ENCODE measurements at places on chromosomes 11 and 22.

DNA sequence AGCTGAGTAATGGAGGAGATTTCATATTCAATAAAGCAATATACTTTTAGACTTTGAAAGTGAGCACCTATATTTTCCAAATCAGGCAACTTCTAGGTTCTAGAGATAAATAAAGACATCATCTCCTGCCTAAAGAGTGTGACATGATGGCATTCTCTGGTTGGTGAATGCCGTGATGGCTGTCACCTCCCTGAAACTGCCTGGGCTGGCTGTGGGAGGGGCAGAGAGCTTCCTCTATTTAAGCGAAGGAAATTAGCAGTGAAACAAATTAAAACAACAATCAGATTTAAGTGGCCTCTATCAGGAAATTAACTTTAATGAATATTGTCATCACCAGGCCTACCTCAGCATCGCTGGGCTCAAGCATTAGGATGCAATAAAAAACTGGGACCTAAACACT is 113.9 kb downstream of the ARL14EP start:
- no peak for DNase-seq

GRCh38 chr11:44418456-44418830 is 108.5 kb upstream of the ALX4 start:
- peak; percentile 36 for DNase-seq

DNA sequence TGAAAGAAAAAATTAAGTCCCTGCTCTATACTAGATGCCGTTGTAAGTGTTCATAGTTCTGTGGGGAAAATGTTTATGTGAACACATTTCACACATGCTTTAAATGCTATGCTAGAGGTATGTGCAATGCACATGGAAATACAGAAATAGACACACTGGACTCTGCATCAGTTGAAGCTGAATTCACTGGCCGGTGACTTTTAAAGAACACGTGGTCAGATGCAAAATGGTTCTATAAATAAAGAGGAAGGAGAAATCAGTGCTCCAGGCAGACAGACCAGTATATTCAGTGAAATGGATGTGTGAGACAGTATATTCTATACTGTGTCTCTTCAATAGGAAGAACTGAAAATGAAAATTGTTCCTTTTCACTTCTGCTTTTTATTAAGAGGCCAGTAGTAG is 29.9 kb downstream of the TRPC6 start:
- DNase-seq = no peak

GRCh38 chr11:32433914-32434355 is 1.4 kb downstream of the WT1 start:
- no peak for DNase-seq

DNA sequence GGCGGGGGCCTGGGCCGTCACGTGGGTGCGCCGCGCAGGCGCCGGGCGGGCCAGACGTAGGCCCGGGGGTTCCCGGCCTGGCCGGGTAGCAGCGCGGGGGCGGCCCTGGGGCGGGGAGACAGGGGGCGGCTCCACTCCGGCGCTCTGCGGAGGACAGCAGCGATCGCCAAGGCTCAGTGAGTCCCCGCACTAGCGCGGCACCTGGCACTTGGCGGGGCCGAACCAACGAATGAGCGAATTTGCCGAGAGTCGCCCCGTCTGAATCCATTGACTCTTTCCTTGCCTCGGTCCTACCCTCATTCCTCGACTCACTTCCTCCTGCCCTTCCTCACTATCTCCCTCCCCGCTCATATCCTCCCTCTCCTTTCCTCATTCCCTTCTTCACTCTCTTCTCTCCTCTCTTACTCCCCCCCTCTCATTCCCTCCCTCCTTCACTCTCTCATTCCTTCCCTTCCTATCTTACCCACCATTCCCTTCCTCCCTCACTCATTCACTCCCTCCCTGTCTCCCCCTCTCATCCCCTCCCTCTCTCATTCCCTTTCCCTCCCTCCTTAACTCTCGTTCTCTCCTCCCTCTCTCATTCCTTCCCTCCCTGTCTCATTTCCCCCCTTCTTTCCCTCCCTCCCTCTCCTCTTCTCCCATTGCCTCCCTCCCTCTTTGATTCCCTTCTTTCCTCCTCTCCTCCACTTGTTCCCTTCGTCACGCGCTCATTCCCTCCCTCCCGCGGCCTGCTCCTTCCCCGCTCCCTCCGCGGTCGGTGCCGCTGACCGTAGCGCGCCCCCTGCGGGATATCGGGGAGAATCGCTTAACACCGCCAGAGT is 476 bp upstream of the KLHL22 start:
- peak; percentile 97 for DNase-seq

GRCh38 chr11:69287968-69288882 is 5.7 kb upstream of the MYEOV start:
- no peak for DNase-seq

DNA sequence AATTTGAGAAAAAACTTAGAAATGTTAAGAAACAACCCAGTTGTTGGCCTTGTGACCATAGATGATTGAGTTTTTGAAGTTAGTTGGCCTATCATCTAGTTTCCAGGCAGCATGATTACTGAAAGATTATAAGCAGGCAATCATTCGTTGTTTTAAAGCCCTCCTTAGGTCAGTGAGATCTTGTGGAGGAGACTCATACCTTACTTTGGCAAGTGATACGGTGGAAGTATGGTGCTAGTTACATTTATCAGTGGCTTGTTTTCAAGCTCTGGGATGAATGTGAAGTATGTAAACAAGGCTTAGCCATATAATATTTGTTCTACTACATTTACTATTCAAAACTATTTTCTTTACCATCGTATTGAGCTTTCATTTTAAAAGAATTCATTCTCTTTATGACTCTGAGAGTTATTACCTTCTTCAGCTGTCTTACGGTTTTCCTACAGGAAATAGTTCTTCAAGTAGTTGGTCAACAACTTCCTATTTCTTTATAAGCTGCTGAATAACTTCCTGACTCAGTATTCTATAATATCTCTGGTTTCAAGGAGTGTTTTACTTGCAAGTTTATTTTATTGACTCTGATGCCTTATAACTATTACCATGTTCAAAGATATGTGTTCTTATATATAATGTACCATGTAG is 7.3 kb downstream of the YAP1 start:
- DNase-seq = no peak

GRCh38 chr11:65432686-65433582 is 10.3 kb downstream of the NEAT1 start:
- DNase-seq = no peak

DNA sequence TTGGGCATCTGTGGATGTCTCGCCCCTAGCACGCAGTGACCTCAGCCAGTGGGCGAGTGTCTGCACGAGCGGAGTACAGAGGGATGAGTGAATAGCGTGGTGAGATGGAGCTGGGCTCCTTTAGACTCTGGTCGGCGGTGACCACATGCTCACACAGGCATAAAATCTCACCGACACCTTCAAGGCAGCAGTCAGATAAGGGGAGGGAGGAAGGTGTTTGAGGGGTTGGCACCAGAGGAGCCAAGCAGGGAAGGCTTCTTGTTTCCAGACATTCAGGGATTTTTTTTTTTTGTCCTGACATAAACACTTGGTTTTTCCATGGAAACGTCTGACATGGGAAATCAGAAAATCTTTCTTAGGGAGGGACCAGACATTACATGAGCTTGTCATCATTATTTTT is 35.8 kb downstream of the GRIK4 start:
- no peak for DNase-seq

Data from osteocyte (in vitro differentiated cells).